Stimulated activated CD4-positive, alpha-beta T cell treated with anti-CD3 and anti-CD28 coated beads, Interleukin-1b, Interleukin-23, amount 100 ng/mL, for 1 hour (primary cell): ENCODE measurements at places on chromosomes 3 and 15.
A peak's percentile ranks its signal among the peaks of the same experiment; 100 is the strongest.

DNA sequence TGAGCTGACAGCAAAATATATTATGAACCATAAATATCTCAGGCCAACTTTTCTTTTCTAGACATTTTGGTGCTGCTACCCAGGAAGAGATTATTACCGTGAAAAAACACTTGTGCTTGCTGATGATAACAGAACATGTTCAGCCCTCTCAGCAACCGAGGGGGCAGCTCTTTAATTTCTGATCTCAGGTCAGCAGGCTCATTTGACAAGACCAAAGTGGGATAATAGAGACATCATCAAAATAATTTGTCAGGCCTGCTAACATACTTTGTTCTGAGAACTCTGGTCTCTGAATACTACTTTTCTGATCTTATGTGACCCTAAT is 645.9 kb upstream of the KCNMB2 start:
- DNase-seq: no peak

GRCh38 chr15:71344316-71344715 is 229.0 kb downstream of the THSD4 start:
- no peak for DNase-seq

- no peak for DNase-seq
These were observed 36.7 kb downstream of the SMAD3 start for GRCh38 chr15:67101911-67102598.

- DNase-seq: no peak
These were observed 1.3 kb upstream of the PLA1A start for GRCh38 chr3:119596398-119596797.

- no peak for DNase-seq
These were observed 218.7 kb upstream of the CTDSPL start for GRCh38 chr3:37642670-37643598.

- no peak for DNase-seq
These were observed 490.9 kb downstream of the ZBBX start for GRCh38 chr3:166889241-166889640.

- DNase-seq: no peak
These were observed 786.5 kb downstream of the PDCD6IP start for GRCh38 chr3:34584971-34585370.

- no peak for DNase-seq
These were observed 28.3 kb downstream of the LRRC2 start for GRCh38 chr3:46537779-46538178.

DNA sequence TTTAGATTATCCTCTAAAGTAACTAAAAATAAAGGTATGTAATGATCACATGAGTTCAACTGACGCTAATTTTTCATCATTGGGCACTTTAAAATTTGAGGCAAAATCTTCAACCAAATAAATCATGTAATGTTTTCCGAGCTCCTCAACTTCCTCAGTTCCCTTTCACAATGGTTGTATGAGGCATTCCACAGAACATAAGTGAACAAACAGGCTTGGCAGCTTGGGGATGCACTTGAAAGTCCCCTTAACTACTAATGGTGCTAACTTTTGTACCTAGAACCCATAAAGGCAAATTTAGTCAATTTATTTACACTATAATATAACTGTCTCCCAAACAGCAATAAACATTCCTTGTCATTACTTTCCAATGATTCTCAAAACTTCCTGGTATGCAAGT is 1137.9 kb downstream of the ROBO2 start:
- no peak for DNase-seq

DNA sequence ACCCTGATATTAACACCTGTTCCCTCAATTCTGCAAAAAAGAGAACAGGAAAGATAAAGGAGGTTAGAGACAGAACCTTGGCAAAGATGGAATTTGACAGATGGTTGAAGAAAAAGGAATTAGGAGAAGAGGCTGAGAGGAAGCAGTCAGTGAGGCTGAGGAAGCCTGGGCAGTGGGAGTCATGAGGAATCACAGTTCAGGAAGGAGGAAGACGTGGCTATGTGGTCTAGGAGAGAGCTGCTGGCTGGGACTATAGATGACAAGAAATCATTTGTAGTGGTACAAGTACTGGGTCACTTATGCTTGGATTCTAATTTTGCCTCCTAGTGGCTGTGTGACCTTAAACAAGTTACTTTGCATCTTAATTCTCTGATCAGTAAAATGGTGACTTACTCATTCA is 49.0 kb downstream of the LARS2 start:
- DNase-seq: no peak

GRCh38 chr3:24565656-24566055 is 71.0 kb upstream of the THRB start:
- no peak for DNase-seq

DNA sequence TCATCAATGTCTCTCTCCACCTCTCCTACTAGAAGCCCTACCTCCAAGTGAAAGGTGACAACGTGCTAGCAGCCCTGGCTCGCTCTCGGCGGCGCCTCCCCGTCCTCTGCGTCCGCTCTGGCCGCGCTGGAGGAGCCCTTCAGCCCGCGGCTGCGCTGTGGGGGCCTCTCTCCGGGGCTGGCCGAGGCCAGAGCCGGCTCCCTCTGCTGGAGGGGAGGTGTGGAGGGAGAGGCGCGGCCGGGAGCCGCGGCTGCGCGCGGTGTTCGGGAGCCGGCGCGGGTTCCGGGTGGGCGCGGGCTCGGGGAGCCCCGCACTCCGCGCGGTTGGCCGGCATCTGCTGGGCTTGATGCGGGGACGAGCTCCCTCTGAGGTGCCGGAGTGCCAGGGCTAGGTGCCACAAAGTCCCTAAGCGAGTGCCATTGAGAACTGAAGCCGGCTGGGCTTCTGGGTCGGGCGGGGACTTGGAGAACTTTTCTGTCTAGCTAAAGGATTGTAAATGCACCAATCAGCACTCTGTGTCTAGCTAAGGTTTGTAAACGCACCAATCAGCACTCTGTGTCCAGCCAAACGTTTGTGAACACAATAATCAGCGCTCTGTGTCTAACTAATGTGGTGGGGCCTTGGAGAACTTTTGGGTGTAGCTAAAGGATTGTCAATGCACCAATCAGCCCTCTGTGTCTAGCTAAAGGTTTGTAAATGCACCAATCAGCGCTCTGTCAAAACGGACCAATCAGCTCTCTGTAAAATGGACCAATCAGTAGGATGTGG is 84.8 kb upstream of the ARRDC4 start:
- no peak for DNase-seq

DNA sequence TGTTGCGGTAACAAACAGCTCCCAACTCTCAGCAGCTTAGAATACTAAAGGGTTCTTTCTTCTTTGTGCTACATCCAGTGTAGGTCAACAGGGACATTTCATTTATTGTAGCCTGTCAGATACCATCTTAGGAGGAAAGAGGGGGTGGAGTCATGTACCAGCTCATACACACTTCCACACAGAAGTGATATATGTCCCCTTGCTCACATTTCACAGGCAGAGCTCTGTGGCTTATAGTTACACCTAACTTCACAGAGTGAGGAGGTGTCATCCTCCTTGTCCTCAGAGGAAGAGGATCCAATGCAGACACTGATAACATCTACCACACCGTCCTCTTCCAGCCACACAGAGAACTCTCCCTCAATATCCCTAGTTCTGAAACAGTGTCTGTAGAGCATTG is 247.2 kb downstream of the SLCO3A1 start:
- DNase-seq: no peak

- DNase-seq: no peak
These were observed 341.7 kb upstream of the KCNMB2 start for GRCh38 chr3:178194539-178194938.

DNA sequence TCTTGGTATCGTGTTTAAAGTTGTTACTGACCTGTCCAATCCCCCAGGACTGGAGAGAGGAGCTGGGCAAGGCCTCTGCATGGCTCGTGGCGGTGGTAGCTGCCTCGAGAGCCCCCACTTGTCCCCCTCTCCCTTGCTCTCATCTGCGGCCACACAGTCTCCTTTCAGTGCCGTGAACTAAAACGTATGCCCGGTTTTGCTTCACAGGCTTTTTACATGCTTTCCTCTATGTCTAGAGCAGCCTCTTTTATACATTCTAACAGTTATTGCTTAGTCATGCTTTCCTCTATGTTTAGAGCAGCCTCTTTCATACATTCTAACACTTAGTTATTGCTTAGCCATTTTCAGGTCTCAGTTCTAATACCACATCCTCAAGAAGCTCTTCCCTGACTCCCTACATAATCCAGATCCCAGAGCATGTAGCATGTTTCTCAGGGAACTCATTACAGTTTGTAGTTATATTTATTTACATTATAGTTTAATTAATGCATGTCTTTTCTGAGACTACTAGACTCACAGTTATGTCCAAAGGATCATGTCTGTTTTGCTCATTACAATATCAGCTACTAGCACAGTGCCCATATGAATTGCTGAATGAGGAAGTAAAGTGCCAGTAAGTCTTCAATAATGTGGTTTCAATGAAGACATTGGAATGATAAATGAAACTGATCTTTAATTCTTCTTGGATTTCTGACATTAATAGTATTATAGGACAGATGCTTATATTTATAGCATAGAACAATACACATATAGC is 66.5 kb upstream of the TBL1XR1 start:
- DNase-seq: no peak

DNA sequence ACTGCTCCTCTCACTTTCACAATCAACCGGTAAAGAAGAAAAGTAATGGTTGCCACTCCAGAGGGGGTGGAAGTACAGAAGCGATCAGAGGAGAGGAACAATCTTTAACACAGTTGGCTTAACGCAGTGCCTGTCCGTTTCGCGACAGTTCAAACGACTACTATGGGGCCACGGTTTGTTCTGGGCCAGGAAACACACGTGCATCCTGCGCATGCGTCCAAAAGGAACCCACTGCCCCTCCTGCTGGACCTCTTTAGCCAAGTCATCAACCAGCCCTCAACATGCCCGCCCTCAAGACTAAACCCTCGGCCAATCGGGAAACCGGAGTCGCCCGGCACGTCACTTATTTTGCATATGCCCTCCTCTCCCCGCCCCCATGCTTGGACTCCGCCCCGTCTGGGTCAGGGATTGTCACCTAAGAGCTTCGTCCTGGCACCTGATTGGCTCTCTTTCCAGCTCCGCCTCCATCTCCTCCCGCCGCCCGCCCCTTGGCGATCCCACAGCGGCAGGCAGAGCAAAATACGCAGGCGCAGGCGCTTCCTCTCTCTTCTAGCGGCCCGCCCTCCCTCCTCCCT is 345 bp upstream of the CDV3 start:
- peak; percentile 99 for DNase-seq

DNA sequence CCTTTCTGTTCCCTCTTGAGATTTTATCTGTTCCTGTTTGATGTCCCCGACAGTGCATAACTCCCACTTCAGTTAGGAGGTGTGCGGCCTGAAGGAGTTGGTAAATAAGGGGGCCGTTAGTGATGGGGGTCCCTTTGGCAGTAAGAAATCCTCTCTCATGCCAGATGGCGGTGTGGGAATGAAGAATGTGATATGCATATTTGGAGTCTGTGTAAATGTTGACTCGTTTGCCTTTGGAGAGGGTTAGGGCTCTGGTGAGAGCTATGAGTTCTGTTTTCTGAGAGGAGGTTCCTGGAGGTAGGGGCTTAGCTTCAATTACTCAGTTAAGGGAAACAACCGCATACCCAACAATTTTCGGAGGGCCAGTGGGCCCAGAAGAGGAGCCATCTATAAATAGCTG is 38.8 kb upstream of the RNF7 start:
- DNase-seq: no peak

- DNase-seq: no peak
These were observed 54.8 kb downstream of the LYZL4 start for GRCh38 chr3:42355612-42356011.

GRCh38 chr3:197956626-197956988 is 3.4 kb upstream of the LMLN start:
- DNase-seq: no peak

DNA sequence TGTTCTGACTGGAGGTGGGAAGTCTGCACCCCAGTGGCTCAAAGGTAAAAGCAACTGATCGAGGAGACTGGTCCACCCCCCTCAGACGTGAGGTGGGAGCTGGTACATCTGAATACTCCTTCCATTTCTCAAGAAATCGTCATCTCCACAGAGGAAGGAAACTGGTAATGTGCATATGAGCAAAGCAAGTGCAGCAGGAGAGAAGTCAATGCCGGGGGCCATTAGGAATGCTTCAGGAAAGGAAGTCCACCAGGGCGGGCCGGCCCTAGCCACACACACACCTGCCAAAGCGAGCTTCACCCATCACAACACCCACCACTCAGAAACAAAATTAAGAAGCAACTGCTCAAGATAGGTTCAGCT is 8.5 kb downstream of the TBC1D2B start:
- DNase-seq: no peak

DNA sequence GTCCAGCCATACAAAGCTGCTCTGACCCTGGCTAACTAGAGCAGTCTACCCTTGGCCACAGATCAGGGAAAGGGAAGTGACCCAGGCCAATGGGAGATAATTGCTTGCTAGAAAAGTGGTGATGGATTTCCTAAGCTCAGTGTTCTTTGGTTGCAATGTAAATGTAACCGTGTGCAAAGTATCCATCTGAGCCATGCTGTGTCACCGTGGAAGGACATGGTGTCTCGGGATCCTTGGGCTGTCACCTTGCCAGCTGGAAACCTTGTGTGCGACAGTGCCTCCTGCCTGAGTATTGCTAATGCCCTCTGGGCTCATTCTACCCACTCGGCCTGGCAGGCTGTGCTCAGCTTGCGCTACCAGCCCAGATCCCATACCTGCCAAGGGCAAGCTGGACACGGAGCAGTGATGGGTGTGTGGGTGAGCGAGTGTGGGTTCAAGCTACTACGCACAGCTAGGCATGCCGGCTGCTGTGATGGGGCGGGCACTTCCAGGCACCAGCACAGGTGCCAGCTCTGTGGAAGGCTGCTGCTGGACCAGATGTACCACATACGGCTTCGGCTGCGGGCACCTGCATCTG is 10.7 kb upstream of the SIAH2 start:
- DNase-seq: no peak

DNA sequence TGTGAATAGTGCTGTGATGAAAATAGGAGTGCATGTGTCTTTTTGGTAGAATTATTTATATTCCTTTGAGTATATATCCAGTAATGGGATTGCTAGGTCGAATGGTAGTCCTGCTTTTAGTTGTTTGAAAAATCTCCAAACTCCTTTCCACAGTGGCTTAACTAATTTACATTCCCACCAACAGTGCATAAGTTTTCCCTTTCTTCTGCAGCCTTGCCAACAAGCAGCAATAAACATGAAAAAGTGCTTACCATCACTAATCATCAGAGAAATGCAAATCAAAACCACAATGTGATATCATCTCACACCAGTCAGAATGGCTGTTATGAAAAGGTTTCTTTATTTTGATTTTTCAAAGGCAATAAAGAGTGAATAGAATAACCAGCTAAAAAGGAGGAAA is 1105.9 kb downstream of the NAALADL2 start:
- no peak for DNase-seq

- no peak for DNase-seq
These were observed 26.5 kb downstream of the MEF2A start for GRCh38 chr15:99592145-99592791.

GRCh38 chr3:64555351-64555750 is 132.4 kb downstream of the ADAMTS9 start:
- DNase-seq: no peak

GRCh38 chr15:50740955-50741354 is 24.6 kb downstream of the SPPL2A start:
- DNase-seq: no peak

GRCh38 chr3:122217901-122218300 is 34.4 kb downstream of the CASR start:
- no peak for DNase-seq

- no peak for DNase-seq
These were observed 25.9 kb upstream of the SLCO2A1 start for GRCh38 chr3:134055661-134056060.

- no peak for DNase-seq
These were observed 201.3 kb upstream of the MRPL3 start for GRCh38 chr3:131704098-131704497.

- no peak for DNase-seq
These were observed 20.8 kb upstream of the ARHGEF3 start for GRCh38 chr3:56822501-56822900.
